Mesothelial cell of epicardium (in vitro differentiated cells): ENCODE measurements at places on chromosomes 6 and 20.

GRCh38 chr6:106579281-106579680 lies 50.0 kb downstream of the RTN4IP1 start:
- no peak for DNase-seq

GRCh38 chr6:111813677-111814310 lies 59.5 kb downstream of the FYN start:
- no peak for DNase-seq

DNA sequence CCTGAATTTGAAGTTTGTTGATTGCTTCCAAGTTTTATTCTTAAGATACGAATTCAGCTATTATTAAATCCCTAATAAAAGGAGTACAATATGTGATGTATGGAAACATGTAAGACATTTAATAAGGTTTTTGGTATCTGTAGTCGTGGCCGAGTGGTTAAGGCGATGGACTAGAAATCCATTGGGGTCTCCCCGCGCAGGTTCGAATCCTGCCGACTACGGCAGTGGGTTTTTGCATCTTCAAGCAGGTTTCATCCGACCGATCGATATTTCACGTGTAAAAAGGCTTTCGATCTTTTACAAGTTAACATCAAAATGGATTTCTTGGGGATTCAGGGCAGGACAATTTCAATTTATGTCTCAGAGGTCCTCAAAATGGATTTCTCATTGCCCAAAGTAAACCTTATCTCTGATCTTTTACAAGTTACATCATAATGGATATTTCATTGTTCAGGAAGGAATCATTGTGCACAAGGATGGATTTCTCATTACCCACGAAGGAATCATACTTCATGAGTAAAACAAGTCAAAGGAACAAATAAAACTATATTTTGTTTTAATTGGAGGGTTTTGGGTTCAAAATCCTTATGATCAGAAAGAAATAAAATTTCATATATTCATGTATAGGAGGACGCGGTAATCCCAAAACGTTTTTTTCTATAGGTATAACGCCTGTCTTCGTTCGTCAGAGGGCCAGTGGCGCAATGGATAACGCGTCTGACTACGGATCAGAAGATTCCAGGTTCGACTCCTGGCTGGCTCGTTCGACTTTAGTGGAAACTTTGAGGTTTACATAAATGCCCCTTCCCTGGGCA lies 37.3 kb upstream of the BTN3A2 start:
- DNase-seq: no peak

DNA sequence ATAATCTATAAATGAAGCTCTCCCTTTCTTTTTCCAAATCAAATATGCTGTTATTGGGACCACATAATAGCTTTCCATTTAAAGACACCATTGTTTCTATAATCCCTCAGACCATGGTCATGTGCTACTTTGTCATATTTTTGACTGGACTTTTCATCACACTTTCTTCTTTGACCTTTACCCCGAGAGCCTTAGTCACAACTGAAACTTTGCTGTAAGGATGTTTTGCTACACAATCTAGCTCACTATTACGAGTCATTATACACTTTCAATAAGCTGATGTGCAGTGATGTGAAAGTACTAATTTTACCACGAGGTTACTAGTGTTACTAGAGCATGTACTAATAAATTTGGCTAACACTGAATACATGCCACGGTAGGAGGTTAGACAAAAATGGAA lies 367.2 kb upstream of the RUNX2 start:
- no peak for DNase-seq

DNA sequence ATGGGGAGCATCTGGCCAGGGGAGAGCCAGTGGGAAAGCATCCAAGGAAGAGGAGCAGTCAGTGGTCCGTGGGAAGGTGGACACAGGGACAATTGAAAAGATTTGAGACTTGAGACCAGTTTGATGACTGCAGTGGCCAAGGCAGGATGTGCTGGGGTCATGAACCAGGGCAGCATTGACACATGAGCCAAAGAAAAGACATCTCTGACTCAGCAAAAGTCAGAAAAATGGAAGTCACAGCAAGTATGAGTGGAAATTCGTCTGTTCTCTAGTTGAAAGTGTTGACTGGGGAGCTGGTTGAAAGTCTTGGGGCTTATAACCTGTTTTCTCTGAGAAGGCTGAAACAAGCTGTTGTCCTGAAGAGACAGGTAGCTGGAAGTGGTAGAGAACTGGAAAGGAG lies 31.3 kb downstream of the RAB22A start:
- DNase-seq: no peak

DNA sequence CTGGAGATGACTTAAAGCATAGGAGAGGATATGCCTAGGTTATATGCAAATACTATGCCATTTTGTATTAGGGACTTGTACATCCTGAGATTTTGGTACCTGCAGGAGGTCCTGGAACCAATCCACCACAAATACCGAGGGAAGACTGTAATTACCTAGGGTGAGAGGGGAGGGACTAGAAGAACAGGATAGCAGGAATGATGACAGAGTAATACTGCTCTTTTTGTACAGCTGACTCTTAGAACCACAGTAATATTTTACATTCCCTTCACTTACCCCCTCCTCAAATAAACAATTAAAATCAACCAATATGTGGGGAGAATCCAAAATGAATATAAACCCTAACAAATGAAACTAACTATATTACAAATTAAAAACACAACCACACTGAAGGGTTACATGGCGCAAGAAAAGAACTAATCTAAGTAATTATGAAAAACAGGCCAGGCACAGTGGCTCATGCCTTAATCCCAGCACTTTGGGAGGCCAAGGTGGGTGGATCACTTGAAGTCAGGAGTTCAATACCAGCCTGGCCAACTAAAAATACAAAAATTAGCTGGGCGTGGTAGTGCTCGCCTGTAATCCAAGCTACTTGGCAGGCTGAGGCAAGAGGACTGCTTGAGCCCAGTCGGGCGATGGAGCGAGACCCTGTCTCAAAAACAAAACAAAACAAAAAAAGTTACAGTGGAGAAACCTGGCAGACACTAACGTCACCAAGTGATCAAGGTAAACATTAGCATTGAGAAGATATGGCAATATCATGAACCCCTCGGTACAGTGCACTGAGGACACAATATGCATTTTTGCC lies 37.1 kb downstream of the MAP1LC3A start:
- DNase-seq: no peak

- DNase-seq: no peak
These were observed 30.0 kb downstream of the KCNG1 start for GRCh38 chr20:50992733-50993457.

- no peak for DNase-seq
These were observed 13.4 kb upstream of the LY86 start for GRCh38 chr6:6575143-6575542.

DNA sequence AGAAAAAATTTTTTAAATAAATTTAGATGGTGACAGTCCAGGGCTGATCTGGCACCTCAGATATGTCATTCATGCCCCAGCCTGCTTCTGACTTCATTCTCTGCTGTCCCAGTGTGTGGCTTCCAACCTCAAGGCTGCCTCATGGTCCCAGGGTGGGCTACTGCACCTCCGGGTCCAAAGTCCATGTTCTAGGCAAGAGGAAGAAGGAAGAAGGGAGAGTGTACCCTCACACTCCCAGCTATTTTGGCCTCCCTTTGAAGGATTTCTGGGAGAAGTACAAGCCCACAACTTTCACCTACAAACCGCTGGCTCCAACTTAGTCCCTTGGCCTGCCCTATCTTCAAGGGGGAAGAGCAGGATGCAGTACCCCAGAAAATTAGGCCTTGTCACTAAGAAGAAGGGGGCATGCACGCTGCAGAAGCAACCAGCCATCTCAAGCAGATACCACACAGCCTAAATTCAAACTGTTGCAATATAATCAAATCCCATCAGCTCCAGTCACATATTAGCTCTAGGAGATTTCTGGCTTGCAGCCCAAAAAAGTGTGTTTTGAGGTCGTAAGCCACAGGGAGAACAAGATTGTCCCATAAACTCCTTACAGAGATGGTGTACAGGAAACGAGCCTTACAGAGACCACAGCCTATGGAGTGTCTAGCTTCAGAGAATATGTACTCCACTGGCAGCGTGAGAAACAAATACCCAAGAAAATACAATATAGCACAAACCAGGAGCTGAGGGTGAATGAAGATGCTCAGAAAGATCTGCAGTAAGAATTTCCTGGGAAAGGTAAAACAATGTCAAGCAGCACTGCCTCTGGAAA lies 906 bp upstream of the BTN3A2 start:
- no peak for DNase-seq

GRCh38 chr20:17856024-17856564 lies 112.5 kb downstream of the SNX5 start:
- no peak for DNase-seq

DNA sequence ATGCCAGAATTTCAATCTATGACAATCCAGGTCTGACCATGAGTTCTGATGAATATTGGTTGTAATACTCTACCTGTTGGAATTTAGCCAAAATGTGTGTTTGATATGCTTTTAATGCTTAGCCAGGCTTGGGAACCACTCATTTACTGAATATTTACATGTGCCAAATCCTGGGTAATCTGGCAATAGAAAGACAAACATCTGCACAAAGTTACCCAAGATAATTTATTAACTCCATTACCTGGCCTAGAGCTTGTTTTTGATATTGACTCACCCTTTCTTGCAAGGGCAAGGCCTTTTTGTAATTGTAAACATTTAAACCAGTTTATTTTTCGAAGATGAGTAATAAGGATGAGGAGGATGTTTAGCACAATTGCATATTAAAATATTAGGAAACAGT lies 13.5 kb upstream of the CD2AP start:
- DNase-seq: no peak

GRCh38 chr6:157233686-157234085 lies 89.6 kb downstream of the TMEM242 start:
- DNase-seq: no peak
